AG09319 (cell line): ENCODE measurements at places on chromosomes 11 and 22.

DNA sequence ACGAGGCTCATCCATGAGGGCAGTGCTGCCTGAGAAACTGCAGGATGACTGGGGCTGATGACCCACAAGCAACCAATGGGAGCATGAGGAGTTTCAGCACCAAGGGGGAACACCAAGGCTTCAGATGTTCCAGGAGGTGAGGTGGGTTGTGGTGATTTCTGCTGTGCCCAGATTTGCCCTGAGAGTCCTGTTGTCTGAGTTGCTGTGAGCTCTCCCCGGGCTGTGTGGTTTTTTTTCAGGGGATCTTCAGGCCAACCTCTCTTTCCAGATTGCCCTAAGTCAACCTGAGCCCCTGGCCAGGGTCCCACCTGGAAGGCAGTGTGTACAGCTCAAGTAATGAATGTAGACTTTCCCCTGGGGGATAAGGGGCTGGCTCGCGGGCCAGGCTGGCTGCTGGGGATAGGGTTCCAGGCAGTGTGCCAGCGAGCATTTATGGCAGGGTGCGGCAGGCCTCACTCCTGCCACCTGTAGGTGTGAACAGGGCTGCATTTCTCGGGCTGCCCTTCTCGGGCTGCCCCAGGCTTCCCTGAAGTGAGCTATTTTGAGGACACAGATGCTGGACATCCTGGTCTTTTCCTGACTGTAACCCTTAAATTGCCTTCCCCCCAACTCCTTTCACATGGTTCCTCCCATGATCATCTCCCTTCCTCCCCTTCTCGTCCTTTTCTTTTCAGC is 9.8 kb downstream of the SLC22A6 start:
- DNase-seq: no peak

GRCh38 chr11:17702876-17703275 is 16.5 kb upstream of the MYOD1 start:
- no peak for DNase-seq

GRCh38 chr11:26229981-26230380 is 101.9 kb upstream of the ANO3 start:
- no peak for DNase-seq

DNA sequence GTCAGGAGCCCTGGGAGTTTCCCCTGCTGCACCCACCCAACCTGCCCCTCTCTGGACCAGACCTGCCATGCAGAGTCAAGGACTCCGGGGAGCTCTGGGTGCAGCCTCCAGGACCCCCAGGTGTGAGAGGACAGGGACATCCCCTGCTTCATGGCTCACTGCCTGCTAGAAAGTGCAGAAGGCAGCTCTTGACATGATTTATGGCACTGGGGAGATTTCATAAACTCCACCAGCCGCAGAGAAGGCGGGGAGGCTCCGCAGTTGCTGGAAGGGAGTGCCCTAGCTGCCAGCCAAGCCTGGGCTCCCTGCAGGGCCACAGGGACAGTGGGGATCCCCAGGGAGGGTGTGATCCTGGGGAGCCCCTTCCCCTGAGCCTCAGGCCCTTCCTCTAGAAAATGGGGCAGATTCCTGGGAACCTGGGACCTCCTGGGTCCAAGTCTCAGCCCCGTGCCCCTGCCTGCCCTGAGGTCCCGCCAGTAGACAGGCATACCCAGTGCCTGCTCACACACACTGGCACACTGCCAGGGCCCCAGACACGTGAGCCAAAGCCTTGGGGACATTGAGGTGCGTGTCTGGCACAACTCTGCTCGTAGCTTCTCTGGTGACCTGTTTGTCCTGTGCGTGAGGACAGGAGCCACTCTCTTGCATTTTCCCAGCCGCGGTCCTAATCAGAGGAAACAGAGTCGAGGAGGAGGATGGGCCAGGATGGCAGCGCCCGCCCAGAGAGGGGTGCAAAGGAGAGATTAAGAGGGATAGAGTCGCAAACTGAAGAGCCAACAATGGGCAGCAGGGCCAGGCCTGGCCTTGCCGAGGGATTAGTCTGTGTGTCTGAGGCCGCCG is 13.8 kb downstream of the CABP7 start:
- DNase-seq: no peak

DNA sequence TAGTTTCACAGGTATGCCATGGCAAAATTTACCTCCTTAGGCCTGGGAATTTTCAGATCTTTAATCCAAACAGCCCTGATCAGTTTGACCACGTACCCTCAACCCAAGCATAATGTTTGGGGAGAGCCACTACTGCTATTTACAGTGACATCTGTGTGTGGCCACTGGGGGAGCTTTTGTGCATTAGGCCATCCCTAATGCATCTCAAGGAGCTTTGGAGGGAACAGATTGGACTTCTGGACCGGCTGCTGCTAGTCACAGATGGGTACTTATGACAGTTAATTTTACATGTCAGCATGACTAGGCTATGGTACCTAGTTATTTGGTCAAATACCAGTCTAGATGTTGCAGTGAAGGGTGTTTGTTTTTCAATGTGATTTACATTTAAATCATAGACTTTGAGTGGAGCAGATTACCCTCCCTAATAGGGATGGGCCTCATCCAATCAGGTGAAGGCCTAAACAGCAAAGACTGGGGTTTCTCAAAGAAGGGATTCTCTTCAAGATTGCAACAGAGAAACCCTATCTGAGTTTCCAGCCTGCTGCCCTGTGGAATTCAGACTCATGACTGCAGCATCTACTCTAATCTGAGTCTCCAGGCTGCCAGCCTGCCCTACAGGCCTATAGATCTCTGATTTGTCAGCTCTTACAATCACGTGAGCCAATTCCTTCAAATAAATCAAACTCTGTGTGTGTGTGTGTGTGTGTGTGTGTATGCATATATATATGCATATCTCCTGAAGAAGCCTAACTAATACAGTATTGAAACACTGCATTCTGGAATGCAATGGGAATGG is 38.0 kb upstream of the GALNT18 start:
- no peak for DNase-seq
